Naive thymus-derived CD8-positive, alpha-beta T cell (primary cell): ENCODE measurements at places on chromosomes 6 and 20. TPM values are rescaled to one million over a fixed set of nuclear protein-coding genes. Genes with fewer than 3 reads are reported as not detected.

DNA sequence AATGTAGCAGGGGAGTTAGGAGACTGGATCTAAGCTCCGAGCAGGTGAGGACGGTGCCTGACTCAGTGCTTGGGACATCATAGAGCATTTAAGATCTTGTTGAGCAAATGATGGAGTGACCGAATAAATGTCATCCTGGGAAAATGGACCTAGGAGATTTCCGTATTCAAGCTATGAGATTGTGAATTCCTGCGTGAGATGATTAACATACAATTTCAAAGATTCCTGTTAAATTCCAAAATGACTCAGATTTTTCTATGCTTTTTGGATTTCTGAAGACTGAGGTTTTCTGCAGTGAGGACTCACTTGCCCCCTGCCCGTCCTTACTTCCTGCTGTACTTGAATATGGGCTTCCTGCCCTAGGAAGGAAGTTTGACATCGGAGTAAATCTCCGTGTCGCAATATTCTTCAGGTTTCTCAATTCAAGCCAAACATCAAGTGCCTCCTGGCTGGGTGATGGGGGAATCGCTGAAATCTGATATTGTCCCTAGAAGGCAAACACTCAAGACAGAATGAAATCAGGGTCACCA lies 5.2 kb downstream of the SYTL3 start:
- H3K4me3 ChIP-seq: peak overlapping the region; percentile 82
- peaks cover 49% of the 10 kb centered on the region for H3K4me1 ChIP-seq
- peak; percentile 27 for DNase-seq
- H3K27me3 ChIP-seq: no peaks in the 10 kb centered on the region
- peak overlapping the region; percentile 90 for H3K27ac ChIP-seq
- H3K36me3 ChIP-seq: no peaks in the 10 kb centered on the region

GRCh38 chr6:135983718-135984343 lies 132.3 kb downstream of the PDE7B start:
- no peak overlapping the region for H3K4me3 ChIP-seq
- no peaks in the 10 kb centered on the region for H3K36me3 ChIP-seq
- no peaks in the 10 kb centered on the region for H3K4me1 ChIP-seq
- H3K27ac ChIP-seq: no peak overlapping the region

DNA sequence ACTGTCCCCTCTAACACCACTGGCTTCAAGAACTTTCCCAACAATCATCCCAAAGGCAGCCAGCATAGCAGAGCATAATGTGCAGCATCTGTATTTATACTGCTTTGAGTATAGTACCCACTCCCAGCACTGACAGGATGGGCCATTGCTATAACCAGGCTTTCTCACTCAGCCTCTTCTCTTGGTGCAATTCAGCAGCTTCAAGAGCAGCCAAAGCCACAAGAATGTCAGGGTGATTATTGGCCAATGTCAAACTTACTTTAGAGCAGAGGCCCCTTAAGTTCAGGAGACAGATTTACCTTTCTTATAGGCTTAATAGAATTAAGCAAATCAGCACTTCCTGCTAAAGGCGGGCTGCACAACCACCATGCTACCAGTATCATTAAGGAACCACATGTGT lies 232.4 kb upstream of the RSPO3 start:
- no peak overlapping the region for H3K27ac ChIP-seq
- DNase-seq: no peak

DNA sequence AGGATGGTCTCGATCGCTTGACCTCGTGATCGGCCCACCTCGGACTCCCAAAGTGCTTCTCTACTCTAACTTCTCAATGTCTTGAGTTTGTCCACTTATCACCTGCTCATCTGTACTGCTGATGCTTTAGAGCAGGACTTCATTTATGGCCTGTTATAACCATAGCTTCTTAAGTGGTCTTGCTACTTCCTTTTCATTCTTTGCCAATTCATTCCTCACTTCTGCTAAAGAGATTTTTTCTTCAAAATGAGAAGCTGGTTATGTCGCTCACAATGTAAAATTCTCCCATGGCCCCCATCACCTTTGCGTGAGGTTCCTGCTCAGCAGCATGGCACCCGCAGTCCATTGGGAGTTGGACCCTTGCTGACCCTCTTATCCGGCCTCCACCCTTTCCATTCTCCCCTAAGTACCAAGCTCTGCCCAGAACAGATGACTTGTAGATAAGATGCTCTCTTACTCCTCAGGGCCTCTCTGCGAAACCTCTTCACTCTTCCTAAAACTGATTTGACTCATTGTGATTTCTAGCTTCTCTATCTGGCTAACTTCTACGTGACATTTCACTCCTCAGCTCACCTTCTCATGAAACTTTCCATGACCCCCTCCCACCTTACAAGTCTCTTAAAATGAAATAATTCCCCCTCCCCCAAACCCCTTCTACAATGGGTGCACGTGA lies 13.9 kb upstream of the CD164 start:
- no peaks in the 10 kb centered on the region for H3K27me3 ChIP-seq
- H3K4me1 ChIP-seq: peaks cover 12% of the 10 kb centered on the region
- H3K4me3 ChIP-seq: no peak overlapping the region
- no peak overlapping the region for H3K27ac ChIP-seq
- no peak for DNase-seq
- no peaks in the 10 kb centered on the region for H3K36me3 ChIP-seq

DNA sequence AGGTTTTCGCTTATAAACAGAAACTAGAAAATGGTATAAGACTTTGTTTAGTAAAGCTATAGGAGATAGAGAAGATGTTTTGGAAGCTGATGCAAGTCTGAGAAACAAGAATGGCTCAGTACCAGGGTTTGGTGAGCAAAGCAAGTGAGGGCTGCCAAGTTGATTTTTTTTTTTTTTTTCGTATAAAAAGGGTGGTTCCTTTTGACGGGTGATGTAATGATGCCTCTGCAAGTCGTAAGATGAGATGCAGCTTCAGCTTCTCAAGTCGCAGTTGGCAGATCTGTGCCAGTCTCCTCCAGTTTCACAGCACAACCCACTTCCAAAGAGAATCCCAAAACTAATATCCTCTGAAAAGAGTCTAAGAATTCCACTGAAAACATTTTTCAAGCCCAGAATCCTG lies 252.8 kb upstream of the CDH4 start:
- H3K4me1 ChIP-seq: no peaks in the 10 kb centered on the region
- DNase-seq: no peak
- H3K4me3 ChIP-seq: no peak overlapping the region
- H3K36me3 ChIP-seq: no peaks in the 10 kb centered on the region
- H3K27ac ChIP-seq: no peak overlapping the region
- peaks cover 13% of the 10 kb centered on the region for H3K27me3 ChIP-seq

DNA sequence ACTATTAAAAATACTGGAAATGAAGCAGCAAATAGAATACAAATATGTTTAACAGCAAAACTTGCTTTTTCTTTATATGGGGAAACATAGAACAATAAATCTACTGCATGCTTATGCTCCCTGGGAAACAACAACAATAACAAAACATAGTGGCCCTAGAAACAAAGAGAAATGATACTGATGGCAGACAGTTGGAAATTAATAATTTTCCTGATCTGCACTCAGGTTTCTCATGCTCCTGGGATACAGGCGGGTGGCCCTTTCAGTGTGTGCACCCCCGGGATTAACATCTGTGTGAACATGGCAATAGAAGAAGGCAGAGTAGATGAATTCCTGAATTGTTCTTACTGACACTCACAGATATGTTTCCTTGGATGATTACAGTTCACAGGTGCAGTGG lies 209.2 kb upstream of the TBX18 start:
- H3K27me3 ChIP-seq: no peaks in the 10 kb centered on the region
- H3K4me1 ChIP-seq: no peaks in the 10 kb centered on the region
- DNase-seq: no peak
- no peaks in the 10 kb centered on the region for H3K36me3 ChIP-seq
- H3K4me3 ChIP-seq: no peak overlapping the region
- no peak overlapping the region for H3K27ac ChIP-seq

GRCh38 chr20:43849496-43850186 lies 65.0 kb upstream of the TOX2 start:
- DNase-seq: no peak
- peaks cover 14% of the 10 kb centered on the region for H3K4me1 ChIP-seq
- H3K27me3 ChIP-seq: no peaks in the 10 kb centered on the region
- H3K36me3 ChIP-seq: no peaks in the 10 kb centered on the region

DNA sequence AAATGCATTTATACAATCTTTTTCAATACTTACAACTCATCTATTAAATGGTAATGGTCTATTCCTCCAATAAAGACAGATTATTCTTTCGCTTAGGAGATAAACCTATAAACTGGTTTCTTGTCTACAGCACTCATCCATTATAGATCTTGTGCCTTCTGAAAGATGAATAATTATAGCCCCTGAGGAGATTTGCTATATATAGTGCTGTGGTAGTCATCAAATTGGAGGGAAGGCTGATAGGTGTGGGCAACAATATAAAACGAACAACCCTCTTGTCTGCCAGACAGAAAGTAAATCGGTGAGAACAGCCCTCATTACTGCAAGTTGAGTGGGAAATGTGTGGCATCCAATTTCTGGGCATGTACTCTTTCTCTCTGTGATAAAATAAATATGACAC lies 292.5 kb upstream of the CNR1 start:
- H3K36me3 ChIP-seq: peaks cover 2% of the 10 kb centered on the region
- H3K27me3 ChIP-seq: no peaks in the 10 kb centered on the region
- H3K4me3 ChIP-seq: no peak overlapping the region
- no peak for DNase-seq

DNA sequence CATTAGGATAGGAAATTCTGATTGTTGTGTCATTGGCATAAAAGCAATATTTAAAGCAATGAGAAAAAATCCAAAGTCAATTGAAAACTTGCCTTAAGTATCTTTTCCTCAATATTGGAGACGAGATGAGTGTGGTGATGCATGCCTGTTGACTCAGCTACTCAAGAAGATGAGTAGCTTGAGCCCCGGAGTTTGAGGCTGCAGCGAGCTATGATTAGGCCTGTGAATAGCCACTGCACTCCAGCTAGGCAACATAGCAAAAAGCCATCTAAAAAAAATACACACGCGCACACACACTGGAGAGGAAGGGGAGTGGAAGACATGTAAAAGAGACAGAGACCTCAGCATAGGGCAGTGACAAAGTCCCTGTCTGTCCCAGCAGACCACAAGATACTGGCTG lies 9.7 kb upstream of the MARCKS start:
- no peak for DNase-seq
- H3K27me3 ChIP-seq: peaks cover 18% of the 10 kb centered on the region
- H3K4me3 ChIP-seq: no peak overlapping the region
- no peaks in the 10 kb centered on the region for H3K36me3 ChIP-seq
- H3K27ac ChIP-seq: no peak overlapping the region

GRCh38 chr6:128826606-128827005 lies 56.3 kb upstream of the LAMA2 start:
- no peak overlapping the region for H3K4me3 ChIP-seq
- peaks cover 22% of the 10 kb centered on the region for H3K27me3 ChIP-seq
- H3K36me3 ChIP-seq: peaks cover 5% of the 10 kb centered on the region

GRCh38 chr20:20628314-20628713 lies 84.1 kb downstream of the RALGAPA2 start:
- H3K27me3 ChIP-seq: no peaks in the 10 kb centered on the region
- no peak for DNase-seq
- H3K27ac ChIP-seq: no peak overlapping the region
- no peak overlapping the region for H3K4me3 ChIP-seq

DNA sequence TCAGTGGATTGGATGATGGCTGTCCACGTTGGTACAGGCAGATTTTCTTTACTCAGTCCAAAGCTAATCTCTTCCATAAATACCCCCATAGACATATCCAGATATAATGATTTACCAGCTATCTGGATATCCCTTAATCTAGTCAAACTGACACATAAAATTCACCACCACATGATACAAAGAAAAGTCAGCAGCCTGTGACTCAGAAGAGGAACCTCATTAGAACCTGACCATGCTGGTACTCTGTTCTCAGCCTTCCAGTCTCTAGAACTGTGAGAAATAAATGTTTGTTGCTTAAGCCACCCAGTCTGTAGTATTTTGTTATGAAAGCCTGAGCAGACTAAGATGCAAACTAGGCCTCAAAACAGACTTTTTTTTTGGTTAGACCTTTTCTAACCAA lies 431.3 kb upstream of the RNF217 start:
- no peak overlapping the region for H3K27ac ChIP-seq
- no peaks in the 10 kb centered on the region for H3K27me3 ChIP-seq
- no peaks in the 10 kb centered on the region for H3K4me1 ChIP-seq
- no peak overlapping the region for H3K4me3 ChIP-seq

GRCh38 chr20:15257569-15257870 lies 920.1 kb upstream of the FLRT3 start:
- no peak overlapping the region for H3K4me3 ChIP-seq
- H3K36me3 ChIP-seq: no peaks in the 10 kb centered on the region
- H3K4me1 ChIP-seq: no peaks in the 10 kb centered on the region
- DNase-seq: no peak
- no peak overlapping the region for H3K27ac ChIP-seq

- H3K36me3 ChIP-seq: no peaks in the 10 kb centered on the region
- no peaks in the 10 kb centered on the region for H3K4me1 ChIP-seq
- H3K27me3 ChIP-seq: peaks cover 9% of the 10 kb centered on the region
- DNase-seq: no peak
These were observed 16.8 kb downstream of the SOX4 start for GRCh38 chr6:21610341-21610740.

DNA sequence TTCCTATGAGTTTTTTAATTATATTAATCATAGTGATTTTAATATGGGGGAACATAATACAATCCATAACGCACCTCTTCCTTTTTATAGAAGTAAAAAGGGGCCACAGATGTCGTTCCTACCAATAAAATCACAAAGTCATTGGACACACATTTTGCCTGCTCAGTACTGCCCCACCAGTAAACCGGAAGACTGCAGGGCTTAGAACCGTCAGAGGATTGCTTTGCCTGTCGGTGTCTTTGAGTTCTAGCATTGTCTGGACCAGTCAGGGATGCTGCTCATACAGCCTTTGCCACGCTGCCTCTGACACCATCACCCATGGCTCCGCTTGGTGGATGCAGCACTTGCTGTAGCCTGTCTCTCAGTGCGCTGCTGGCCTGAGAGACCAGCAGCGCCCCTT lies 853.6 kb downstream of the C6orf118 start:
- H3K4me1 ChIP-seq: no peaks in the 10 kb centered on the region
- H3K4me3 ChIP-seq: no peak overlapping the region
- H3K27me3 ChIP-seq: no peaks in the 10 kb centered on the region
- H3K27ac ChIP-seq: no peak overlapping the region

DNA sequence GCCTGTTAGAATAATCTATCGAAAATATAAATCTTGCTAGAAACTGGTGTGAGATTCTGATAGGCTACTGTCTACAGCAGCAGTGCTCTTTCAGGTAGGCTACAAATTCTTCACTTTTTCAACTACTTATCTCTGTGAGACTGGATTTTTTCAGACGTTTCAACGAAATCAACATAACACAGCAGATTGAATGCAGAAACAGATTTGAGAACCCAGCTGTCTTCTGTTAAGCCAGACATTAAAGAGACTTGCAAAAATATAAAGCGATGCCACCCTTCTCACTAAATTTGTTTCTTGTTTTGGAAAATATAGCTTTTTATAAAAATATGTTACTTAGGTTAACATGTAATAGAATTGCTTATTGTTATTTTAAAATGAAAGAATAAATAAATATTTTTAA lies 140.6 kb upstream of the PHACTR1 start:
- DNase-seq: no peak
- H3K27ac ChIP-seq: no peak overlapping the region
- H3K36me3 ChIP-seq: no peaks in the 10 kb centered on the region
- no peak overlapping the region for H3K4me3 ChIP-seq
- H3K4me1 ChIP-seq: no peaks in the 10 kb centered on the region
- H3K27me3 ChIP-seq: no peaks in the 10 kb centered on the region

- no peaks in the 10 kb centered on the region for H3K36me3 ChIP-seq
- DNase-seq: no peak
- no peak overlapping the region for H3K27ac ChIP-seq
- no peaks in the 10 kb centered on the region for H3K27me3 ChIP-seq
- H3K4me3 ChIP-seq: no peak overlapping the region
These were observed 139.2 kb upstream of the ECI2 start for GRCh38 chr6:4274382-4275082.

WFDC12 gene
- polyA plus RNA-seq: not detected

RAET1E gene
- polyA plus RNA-seq: not detected

CDK19 gene
- 1.1 TPM for polyA plus RNA-seq

SYCP2 gene
- polyA plus RNA-seq: 1.9 TPM

ZC2HC1B gene
- not detected for polyA plus RNA-seq
